ENCODE measurements at places on chromosomes 1 and 21.

- DNase-seq = no peak
These were observed 220.2 kb upstream of the CSF3R start for GRCh38 chr1:36702963-36703362.

GRCh38 chr1:160164121-160164520 is 12.7 kb downstream of the ATP1A4 start:
- no peak for DNase-seq

- DNase-seq = no peak
These were observed 27.8 kb downstream of the CDK18 start for GRCh38 chr1:205532026-205532898.

- DNase-seq = no peak
These were observed 28.3 kb upstream of the COL18A1 start for GRCh38 chr21:45376459-45377324.

DNA sequence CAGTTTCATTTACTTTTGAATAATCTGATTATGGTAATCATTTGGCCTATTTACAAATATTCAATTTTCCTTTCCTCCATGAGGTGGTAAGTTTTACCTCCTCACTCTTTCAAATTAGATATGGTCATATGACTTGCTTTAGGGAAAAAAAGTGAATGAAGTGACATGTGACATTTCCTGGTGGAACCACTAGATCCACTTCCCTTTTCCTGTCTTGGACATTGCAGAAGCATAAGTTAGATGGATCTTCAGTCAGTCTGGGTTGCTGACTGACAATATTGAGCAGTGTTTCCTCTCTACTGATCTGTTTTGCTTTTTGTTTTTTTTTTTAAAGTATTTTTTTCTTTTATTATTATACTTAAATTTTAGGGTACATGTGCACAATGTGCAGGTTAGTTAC is 481.1 kb upstream of the PTBP2 start:
- no peak for DNase-seq

- no peak for DNase-seq
These were observed 11.6 kb downstream of the KYAT3 start for GRCh38 chr1:88980870-88981269.

DNA sequence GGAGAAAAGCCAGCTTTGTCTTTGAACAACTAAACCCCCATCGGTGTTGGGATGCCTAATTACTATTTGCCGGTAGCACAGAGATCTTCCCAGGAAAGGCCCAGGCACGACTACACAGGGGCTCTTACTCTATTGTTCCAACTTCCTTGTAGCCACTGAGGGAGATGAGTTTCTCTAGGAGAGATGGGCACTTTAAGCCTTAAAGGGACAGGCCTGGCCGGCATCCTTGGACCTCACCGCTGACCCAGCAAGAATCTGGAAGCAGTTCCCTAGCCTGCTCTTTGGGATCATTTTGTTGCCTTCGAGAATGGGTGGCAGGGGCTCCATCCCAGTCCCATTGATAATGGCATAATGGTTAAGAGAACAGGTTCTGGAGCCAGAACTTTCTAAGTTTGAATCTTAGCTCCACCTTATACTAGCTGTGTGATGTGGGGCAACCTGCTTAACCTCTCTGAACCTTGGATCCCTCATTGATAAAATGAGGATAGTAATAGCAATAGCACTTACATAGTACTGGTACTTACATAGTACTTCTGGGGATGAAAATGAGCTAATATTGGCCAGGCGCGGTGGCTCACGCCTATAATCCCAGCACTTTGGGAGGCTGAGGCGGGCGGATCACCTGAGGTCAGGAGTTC is 239.1 kb upstream of the TMEM51 start:
- DNase-seq = no peak

DNA sequence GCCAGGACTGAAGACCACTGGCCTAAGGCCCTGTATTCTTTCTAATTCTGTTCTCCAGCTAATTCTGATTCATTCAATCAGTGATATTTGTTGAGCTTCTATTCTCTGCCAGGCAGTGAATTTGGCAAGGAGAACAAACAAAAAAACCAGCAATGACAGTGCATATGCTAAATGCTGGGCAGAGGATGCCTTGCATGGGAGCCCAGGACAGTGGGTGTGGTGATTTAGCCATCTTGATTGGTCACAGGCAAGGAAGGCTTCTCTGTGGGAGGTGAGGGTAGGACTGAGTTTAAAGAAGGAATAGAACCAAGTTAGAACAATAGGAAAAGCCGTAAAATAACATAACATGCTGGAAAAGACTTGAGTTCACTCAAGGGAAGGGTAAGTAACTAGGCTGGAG is 9.2 kb upstream of the CPT2 start:
- no peak for DNase-seq

DNA sequence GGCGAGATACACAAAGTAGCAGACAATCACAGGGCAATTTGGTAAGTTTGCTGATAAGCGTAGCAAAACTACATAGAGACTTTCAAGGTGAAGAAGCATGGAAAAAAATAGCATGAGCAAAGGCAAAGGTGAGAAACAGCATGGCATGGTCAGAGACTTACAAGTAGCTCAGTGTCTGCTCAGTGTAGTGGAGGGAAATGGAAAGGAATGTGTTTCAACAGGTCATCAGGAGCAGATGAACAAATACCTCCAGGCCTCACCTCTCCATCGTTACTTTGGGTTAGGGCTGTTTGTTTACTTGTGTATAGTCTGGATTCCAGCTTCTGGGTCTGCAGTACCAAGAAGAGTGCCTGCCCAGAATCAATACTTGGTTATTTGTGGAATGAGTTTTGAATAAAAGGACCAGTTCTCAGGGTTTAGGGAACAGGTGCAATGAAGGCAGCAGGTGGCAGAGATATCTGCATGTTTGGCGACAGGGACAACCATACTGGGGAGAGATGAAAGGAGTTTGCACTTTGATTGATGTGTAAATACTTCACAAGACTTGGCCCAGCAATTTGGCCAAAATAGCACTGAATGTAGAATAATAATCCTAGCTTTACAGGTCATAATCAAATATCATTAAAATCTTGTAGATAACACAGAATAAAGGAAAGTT is 97.0 kb upstream of the FGGY start:
- DNase-seq = no peak

DNA sequence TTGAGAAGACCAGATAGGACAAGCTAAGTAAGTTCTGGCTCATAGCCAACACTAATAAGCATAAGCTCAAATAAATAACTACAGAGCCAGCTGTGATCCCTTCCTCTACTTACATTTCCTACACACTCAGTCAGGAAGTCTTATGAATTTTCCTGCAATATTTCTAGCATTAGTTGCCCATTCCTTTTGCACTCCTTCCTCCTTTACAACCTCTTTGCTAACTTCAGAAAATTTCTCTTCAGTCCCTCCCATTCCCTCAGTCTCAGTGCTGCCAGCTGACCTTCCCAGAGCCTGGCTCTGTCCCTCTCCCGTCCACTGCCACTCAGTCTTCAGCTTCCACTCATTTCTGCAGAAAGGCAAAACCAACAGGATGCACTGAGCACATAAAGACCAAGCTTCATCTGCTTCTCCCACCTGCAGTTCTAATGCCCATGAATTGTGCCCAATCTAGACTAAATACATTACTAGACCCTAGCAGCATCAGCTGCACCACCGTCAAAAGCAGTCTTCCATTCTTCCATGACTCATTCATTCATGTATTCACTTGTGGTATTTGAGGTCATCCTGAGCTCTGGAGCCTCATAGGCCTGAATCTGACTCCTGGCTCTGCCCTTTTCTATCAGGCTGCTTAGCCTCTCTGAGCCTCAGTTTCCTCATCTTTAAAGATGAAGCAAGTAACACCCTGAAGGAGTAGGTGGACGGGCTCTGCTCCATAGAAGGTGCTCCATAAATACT is 54.6 kb upstream of the SIPA1L2 start:
- no peak for DNase-seq

- no peak for DNase-seq
These were observed 105.3 kb downstream of the BACH1 start for GRCh38 chr21:29403922-29404538.

DNA sequence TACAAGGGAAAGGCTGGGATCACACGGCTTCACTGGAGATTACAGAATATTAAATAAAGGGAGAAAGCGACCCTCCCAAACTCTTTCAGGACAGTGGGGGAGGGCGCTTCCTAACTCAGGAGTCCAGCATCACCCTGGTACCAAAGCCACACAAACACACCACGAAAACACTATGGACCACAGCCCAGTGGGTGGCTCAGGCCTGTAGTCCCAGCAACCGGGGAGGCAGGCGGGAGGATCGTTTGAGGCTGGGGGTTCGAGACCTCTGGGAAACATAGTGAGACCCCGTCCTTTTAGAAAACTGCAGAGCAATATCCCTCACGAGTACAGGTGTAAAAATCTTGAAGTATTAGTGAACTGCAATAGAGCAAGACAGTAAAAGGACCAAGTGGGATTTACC is 16.0 kb downstream of the TRIM11 start:
- DNase-seq = no peak

- DNase-seq = no peak
These were observed 85.6 kb downstream of the RGS7 start for GRCh38 chr1:241271427-241271826.

DNA sequence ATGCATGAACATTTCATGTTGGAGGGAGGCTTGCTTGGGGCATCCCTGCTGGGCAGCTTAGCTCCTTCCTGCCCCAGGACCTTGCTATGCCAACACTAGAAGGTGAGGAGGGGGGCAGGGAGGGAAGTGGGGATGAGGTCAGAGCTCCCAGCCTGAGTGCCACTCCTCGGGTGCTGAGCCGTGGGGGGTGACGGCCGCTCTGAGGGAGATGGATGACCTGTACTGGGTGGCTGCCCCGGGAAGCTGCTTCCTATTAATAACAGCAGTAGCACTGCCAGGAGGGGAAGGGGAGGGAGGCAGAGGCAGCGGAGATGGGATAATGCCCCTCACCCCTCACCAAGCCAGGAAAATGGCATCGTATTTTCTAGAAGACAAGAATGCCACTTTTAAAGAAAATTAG is 60.6 kb downstream of the UBIAD1 start:
- DNase-seq = no peak

- DNase-seq = no peak
These were observed 687 bp downstream of the TGFBR3 start for GRCh38 chr1:91885213-91885715.

- DNase-seq = no peak
These were observed 207.5 kb downstream of the KCNT2 start for GRCh38 chr1:196400478-196401451.

GRCh38 chr1:16474166-16474800 is 33.8 kb downstream of the NECAP2 start:
- no peak for DNase-seq

DNA sequence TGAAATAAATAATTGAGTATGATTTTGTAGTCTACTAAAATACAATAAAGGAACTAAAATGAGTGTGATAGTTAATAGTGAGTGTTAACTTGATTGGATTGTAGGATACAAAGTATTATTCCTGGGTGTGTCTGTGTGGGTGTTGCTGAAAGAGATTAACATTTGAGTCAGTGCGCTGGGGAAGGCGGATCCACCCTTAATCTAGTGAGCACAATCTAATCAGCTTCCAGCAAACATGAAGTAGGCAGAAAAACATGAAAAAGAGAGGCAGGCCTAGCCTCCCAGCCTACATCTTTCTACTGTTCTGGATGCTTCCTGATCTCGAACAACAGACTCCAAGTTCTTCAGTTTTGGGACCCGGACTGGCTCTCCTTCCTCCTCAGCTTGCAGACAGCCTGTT is 1716.6 kb downstream of the MRPL39 start:
- no peak for DNase-seq

- no peak for DNase-seq
These were observed 103.4 kb upstream of the ADAR start for GRCh38 chr1:154711416-154711815.

GRCh38 chr1:38990386-38990737 is 714 bp upstream of the AKIRIN1 start:
- DNase-seq = peak; percentile 9

GRCh38 chr1:15016526-15016925 is 137.0 kb upstream of the TMEM51 start:
- no peak for DNase-seq

GRCh38 chr1:193312432-193312831 is 126.0 kb upstream of the B3GALT2 start:
- DNase-seq = no peak

GRCh38 chr1:47803815-47804501 is 193.2 kb downstream of the TRABD2B start:
- DNase-seq = no peak

GRCh38 chr1:199295107-199295506 is 656.3 kb downstream of the PTPRC start:
- DNase-seq = no peak

DNA sequence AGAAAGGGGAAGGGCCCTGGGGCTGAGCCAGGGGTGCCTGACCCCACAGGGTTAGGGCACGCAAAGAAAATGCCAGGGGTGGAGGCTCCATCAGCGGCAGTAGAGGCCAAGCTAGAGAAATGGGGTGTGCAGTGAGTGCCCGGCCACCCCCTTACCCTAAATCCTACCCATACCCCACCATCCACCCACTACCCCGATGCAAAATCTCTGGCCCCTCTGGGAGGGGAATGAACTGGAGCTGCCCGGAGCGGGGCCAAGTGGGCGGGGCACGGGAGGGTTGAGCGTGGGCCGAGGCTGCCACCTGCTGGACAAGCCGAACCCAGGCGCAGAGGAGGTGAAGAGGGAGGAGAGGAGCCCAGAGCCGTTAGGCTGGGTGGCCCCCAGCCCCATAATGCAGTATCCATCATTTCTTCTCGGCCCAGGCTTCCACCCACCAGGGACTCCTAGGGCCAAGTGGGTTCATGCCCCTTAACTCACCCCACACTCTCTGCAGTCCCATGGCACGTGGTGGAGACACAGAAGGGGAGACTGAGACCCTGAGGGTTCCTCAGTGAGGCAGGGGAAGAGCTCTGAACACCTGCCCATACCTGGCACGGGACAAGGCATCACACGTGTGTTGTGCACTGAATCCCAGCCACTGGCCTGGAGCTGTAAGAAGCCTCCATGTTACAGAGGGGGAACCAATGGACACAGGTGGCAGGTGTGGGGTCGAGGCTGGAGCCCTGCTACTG is 1.4 kb upstream of the C1QC start:
- peak; percentile 59 for DNase-seq

DNA sequence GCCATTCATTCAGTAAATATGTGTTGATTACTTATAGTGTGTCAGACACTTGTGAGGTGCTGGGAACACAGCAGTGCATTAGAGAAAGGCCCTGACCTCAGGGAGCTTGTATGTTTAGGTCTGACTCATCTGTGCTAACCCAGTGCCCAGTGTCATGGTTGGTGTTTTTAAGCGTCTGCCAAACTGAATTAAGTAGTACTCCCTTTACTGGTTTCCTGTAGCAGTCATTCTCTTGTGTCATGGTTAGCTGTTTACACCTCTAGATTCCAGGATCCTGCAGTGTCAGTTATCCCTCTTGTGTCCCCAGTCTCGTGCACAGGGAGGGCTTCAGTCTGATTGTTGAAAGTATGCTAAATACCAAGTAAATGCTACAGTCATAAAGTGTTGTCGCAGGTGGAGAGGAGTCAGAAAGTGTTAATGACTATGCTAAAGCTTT is 14.2 kb downstream of the UCK2 start:
- DNase-seq = peak; percentile 47

All from T47D (cell line).